Stimulated activated CD8-positive, alpha-beta memory T cell treated with anti-CD3 and anti-CD28 coated beads, Interleukin-2, amount 100 ng/mL, for 48 hours (primary cell): ENCODE measurements at places on chromosomes 2 and 18.

DNA sequence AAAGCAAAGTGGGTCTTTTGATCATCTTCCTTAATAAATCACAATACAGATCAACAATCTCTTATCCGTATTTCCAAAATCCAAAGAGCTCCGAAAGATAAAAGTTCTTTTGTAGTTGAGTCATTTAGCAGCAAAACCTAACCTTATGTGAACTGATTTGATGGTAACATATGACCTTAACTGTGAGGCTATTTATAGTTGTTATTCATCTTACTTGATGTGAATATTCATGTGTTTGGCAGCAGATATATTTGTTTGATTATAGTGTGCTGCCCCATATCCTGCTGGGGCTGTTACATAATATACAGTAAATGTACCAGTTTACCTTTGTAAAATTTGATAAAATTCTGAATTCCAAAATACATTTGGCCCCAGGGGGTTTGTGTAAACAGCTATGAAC, 158.5 kb downstream of the MYO3B start:
- DNase-seq = no peak

DNA sequence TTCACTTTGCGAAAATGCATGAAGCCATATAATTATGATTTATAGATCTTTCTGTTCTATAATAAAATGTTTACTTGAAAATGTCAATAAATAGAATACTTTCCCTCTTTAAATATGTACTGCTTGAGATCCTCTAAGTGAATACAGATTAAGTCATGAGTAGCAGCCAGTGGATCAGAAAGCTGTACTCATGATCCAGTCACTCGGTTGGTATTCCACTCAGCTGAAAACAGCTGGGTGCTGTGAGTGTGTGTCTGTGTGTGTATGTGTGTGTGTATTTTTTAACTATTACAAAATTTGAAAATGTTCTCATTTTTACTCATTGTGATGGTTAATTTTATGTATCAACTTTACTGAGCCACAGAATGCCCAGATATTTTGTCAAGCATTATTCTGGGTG, 141.6 kb upstream of the CYP26B1 start:
- no peak for DNase-seq

DNA sequence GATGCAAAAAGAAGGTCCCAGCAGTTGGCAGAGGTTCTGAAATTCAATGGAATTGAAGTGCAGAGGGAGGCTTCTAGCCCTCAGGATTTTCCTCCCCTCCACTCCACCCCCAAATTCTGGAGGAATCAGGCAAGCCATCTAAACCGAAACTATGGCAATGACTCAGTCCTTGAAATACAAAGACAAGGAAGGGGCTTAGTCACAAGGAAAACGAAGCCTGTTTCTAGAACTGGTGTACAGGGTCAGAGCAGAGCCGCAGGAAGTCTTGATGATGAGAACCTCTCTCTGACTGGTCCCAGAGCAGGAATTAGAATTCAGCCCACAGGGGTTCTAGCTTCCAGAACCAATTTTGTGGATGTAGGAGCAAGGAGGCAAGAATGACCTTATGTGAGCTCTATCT, 111.7 kb upstream of the SCN1A start:
- no peak for DNase-seq

DNA sequence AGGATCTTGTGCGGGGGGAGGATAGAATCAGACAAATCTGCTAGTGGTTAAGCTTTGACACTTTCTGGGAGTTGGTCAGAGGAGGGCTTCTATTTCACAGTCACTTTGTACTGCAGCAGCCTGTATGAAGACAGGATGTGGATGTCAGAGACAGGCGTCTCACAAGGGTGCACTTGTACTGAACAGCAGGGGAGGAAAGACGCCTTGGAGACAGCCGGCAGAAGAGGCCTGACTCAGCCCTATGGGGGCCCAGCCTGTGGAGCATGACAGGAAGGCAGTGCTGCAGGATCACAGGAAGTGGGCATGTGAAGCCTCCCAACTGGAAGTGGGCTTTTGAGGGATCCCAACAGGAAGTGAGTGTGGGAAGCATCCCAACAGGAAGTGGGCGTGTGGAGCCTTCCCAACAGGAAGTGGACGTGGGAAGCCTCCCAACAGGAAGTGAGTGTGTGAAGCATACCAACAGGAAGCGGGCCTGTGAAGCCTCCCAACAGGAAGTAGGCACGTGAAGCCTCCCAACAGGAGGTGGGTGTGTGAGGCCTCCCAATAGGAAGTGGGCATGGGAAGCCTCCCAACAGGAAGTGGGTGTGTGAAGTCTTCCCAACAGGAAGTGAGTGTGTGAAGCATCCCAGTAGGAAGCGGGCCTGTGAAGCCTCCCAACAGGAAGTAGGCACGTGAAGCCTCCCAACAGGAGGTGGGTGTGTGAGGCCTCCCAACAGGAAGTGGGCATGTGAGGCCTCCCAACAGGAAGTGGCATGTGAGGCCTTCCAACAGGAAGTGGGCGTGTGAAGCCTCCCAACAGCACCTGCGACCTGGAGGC, 212.3 kb downstream of the SNTG2 start:
- DNase-seq = peak; percentile 2

GRCh38 chr2:127388423-127389164, 819 bp upstream of the MAP3K2 start:
- DNase-seq = no peak

DNA sequence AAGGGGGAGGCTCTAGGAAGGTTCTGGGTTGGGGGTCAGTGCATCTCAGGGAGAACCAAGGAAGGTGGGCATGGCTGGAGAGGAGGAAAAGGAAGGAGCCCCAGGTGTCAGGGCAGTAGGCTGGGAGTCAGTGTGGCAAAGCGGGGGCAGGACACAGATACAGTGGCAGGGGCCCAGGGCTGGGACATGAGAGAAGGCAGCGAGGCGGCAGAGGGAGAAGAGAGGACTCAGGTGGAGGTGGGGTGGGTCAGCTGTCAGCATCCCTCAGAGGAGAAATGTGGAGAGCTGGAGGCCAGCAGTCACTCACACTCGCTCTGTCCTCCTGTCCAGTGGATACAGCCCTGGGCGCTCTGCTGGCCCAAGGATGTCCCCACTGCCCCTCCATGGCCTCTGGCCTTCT, 5.6 kb upstream of the GMPPA start:
- DNase-seq = no peak

DNA sequence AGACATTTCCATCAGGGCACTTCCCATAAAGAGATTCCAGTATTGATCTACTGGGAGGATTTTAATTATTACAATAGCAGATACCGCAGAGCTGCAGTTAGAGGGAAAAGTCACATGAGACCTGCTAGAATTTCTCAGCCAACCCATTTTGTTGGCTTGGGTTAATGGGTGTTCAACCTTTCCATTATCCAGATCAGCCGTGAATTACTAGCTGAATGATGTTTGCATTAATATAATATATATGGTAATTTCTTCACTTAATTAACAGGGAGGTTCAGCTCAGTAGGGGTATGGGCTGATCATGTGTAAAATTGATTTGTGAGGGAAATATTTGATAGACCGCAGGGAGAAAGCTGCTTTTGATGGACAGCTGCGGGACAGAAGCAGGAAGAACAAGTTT, 56.4 kb upstream of the OTX1 start:
- no peak for DNase-seq

- DNase-seq = no peak
These were observed 177.7 kb downstream of the TMEM247 start for GRCh38 chr2:46657042-46657504.

DNA sequence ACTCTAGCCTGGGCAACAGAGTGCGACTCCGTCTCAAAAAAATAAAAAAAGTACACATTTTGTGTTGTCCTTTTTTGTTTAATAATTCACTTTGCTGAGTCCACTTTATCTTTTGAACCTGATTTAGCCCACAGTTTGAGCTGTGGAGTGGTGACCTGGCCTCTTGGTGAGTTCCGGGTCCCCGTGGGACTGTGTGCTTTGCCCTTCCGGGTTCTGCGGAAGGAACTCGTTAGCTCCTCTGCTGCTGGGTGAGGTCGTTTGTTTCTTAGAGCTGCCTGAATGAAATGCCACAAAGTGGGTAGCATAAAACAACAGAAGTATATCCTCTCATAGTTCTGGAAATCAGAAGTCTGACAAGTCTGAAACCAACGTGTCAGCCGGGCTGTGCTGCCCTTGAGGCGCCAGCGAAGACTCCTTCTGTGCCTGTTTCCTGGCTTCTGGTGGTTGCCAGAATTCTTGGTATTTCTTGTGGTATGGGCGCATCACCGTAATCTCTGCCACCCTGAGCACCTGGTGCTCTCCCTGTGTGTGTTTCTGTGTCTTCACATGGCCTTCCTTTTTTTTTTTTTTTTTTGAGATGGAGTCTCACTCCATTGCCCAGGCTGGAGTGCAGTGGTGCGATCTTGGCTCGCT, 3.5 kb downstream of the EFHD1 start:
- DNase-seq = no peak

- DNase-seq = no peak
These were observed 377.4 kb upstream of the CRIM1 start for GRCh38 chr2:35978218-35978617.

GRCh38 chr18:3260995-3261372, 949 bp upstream of the MYL12B start:
- no peak for DNase-seq

DNA sequence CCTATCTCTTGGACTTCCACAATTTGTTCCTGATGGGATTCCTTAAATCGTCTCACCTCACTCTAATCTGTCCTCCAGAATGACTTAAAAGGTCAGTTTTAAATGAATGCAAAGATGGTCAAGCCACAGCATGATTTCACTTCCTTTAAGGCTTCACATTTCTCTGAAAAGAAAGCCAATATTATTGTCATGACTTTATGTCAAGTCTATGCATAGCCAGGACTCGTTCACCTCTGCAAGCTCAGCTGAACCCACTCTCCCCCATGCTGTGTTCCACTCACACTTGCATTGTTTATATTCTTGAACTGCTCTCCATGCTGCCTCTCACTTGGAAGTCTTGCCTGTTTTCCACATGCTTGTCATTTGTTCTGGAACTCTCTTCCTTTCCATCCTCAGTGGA, 298.4 kb upstream of the MMADHC start:
- DNase-seq = no peak

- no peak for DNase-seq
These were observed 107.7 kb downstream of the ACKR3 start for GRCh38 chr2:236677368-236677767.

DNA sequence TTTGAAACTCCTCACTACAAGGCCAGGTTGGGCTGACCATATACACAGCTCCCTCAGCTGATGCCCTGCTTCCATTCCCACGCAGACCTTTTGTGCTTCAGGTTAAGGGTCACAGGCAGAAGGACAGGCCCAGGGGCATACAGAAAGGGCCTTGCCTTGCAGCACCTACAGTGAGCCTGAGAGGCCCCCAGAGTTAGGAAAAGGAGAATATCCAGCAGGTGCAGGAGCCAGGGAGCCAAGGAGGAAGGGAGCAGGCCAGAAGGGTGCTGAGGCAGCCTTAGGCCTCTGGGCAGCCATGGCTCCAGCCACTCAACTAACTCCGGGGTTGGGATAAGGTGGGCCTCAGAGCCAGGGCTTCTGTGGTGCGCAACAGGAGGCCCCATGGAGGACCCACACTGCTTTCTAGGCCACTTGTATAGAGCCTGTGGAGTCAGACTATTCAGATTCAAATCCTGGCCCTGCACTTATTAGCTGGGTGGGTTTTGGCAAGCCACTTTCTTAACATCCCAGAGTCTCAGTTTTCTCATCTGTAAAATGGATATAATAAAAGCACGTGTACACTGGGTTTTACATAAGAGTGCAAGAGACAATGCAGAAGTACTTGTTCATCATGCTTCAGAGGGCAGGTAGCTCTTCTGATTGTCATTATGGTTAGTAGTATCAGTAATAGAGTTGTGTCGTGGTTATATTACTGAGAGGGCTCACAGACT, 214.6 kb upstream of the HAAO start:
- DNase-seq = no peak

DNA sequence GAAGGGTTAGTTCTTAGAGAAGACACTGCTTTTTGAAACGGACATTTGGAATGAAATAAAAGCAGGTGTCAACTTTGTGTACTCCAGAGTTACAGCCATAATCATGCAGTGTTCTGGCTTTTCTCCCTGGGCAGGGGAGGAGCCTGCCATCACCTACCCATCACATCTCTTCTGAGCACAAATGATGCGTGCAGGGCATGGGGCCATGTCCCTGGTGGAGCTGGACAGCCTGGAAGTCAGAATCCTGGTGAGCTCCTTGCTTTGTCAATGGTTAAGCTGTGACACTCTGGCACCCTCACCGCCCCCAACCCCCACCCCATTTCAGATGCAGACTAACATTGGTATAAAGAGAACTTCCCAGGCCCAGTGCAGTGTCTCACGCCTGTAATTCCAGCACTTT, 53.1 kb downstream of the PDCL3 start:
- no peak for DNase-seq

GRCh38 chr2:156864753-156865152, 392.8 kb upstream of the GALNT5 start:
- no peak for DNase-seq
